ENCODE measurements at places on chromosomes 16 and 17. TPM values are rescaled to one million over a fixed set of nuclear protein-coding genes. Genes with fewer than 3 reads are reported as not detected.

- no peak for DNase-seq
These were observed 2.2 kb downstream of the PIP4K2B start for GRCh38 chr17:38797158-38797490.

HSD17B2 gene
- total RNA-seq, result not detected

CBX4 gene
- 16.4 TPM for total RNA-seq

ADAM11 gene
- total RNA-seq, result 0.50 TPM

GRCh38 chr16:50315346-50315997 is 49.1 kb downstream of the ADCY7 start:
- no peak for DNase-seq

DNA sequence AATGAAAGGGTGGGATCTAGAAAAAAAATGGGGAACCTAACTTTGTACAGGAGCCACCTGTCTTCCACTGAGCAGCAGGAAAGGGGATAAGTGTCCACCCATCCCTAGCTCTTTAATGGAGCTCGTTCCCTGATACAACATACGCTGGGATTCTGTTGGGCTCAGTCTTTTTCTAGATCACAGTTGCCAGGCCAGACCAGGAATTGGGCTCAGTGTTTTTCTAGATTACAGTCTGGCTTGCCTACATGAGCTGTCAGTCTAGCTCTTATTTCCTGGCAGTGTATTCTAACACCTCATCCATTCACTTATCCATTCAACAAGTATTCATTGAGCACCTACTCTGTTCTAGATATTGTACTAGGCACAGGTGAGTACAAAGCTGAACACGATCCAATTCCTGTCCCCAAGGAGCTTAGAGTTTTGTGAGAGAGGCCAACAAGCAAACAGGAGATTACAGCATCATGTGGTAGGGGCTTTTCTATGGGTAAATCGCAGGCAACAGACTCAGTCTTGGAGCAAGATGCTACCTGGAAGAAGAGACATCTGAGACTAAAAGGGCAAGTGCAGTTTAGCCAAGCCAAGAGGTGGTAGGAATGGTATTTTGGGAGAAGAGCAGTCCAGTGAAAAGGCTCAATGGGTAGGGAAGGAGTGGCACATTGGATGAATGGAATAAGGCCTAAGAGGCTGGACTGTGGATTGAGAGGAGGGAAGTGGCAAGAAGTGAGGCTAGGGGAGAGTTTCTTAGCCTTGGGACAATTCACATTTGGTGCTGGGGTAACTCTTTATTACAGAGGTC is 138.0 kb upstream of the HS3ST2 start:
- no peak for DNase-seq

DNA sequence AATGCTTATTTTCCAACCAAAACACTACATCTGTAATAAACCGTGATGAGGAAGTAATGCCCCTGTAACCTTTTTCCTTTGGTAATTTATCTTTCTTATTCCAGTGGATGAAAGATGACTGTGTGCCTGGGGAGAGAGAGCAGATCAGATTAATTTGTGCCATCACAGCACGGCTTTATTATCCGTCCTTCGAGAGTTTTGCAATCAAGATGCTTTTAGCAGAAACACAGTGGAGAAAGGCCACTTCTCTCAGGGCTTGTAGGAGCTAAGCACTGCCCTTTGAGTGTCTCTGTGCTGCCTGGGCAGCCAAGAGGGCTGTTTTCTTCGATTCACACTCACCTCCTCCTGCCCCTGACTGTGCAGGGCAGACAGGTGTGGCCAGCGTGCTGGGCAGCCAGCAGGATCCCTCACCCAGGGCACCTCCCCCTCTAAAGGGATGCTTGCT is 190.2 kb downstream of the PRKCA start:
- no peak for DNase-seq

CTRB1 gene
- 3.4 TPM for total RNA-seq

- no peak for DNase-seq
These were observed 21.0 kb downstream of the IGF2BP1 start for GRCh38 chr17:49018116-49018612.

- no peak for DNase-seq
These were observed 1.3 kb upstream of the KRTAP2-1 start for GRCh38 chr17:41048441-41048840.

ITGAD gene
- total RNA-seq, result 0.16 TPM

DNA sequence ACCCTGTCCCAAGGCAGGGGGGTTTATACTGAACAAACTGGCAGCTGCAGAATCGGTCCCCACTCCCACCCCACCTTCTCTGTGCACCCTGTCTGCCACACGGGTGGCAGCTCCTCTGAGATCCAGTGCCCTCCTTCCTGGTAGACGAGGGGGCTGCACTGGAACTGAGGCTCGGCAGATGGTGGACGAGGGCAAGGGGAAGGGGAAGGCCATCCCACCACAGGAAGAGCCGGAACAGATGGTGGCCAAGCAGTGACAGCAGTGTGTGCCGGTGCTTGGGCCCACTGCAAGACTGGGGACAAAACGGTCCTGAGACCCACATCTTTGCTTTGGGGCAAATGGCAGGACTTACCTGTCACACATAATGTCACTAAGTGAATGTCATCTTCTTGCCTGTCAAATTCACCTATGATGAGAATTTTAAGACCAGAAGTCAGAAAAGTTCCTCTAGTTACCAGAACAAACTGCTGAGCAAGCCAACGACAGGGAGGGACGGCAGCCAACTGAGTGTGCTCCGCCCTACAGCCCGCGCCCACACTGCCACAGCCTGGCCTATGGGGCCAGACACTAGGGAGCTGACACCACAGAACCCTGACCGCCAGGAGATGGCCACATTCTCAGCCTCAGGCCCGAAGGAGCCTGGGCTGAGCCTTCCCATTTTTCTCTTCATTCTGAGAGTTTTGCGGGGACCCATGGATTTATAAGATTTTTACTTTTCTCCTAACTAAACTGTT is 14.4 kb downstream of the NTAN1 start:
- no peak for DNase-seq

GRCh38 chr17:56973520-56973919 is 4.4 kb upstream of the SCPEP1 start:
- DNase-seq, result no peak

- no peak for DNase-seq
These were observed 43.4 kb downstream of the IRX6 start for GRCh38 chr16:55367301-55367811.

XYLT1 gene
- total RNA-seq, result 2.3 TPM
